ENCODE measurements at places on chromosomes 12 and 14.

GRCh38 chr12:108289350-108290161 lies 49.6 kb downstream of the CMKLR1 start:
- peak overlapping the region; percentile 23 for H3K27ac ChIP-seq
- no peaks in the 10 kb centered on the region for H3K36me3 ChIP-seq
- peaks cover 18% of the 10 kb centered on the region for H3K4me1 ChIP-seq
- no peak for DNase-seq
- H3K4me3 ChIP-seq, result no peak overlapping the region

DNA sequence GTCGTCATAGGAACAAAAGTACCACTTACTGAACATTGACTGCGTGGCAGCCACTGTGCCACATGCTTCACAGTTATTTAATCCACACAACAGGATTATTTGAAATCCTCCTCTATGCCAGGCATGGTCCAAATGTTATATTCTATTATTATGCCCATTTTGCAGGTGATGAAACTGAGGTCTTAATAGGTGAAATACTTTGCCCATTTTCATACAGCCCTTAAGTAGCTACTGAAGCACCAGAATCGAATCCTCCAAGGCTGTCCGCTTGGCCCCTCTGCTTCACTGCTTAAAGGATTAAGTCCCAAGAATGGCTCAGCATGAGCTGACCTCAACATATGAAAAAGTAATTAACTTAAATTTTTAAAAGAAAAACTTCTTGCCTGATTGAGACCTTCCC lies 212.8 kb downstream of the EGLN3 start:
- no peak overlapping the region for H3K4me3 ChIP-seq
- H3K36me3 ChIP-seq, result no peaks in the 10 kb centered on the region
- no peaks in the 10 kb centered on the region for H3K4me1 ChIP-seq
- no peak for DNase-seq
- no peak overlapping the region for H3K27ac ChIP-seq

GRCh38 chr12:58566599-58566998 lies 353.7 kb downstream of the LRIG3 start:
- no peaks in the 10 kb centered on the region for H3K27me3 ChIP-seq
- H3K36me3 ChIP-seq, result no peaks in the 10 kb centered on the region
- H3K27ac ChIP-seq, result no peak overlapping the region
- H3K4me1 ChIP-seq, result no peaks in the 10 kb centered on the region
- DNase-seq, result no peak

DNA sequence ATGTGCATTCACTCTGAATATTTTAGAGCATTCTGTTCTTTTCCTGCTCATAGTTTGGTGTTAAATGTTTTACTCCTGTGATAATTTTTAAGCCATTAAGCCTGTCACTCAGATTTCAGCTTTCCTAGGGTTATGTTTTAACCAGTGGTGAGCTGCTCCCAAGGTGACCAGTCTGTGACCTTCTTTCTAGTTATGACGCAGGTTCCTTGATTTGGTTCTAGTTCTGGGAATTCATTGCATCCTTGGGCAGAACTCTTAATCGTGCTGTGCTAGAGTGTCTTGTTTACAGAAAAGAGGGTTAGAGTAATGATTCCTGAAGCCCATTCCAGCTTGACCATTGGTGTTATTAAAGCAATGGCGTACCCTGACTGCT lies 2.2 kb downstream of the GABARAPL1 start:
- peak overlapping the region; percentile 87 for H3K4me3 ChIP-seq
- peak overlapping the region; percentile 98 for H3K27ac ChIP-seq
- H3K27me3 ChIP-seq, result no peaks in the 10 kb centered on the region
- H3K36me3 ChIP-seq, result peaks cover 28% of the 10 kb centered on the region
- no peak for DNase-seq
- peaks cover 47% of the 10 kb centered on the region for H3K4me1 ChIP-seq

Data from esophagus muscularis mucosa (tissue), 4 donors.